ENCODE measurements at places on chromosomes 4 and X. TPM values are rescaled to one million over a fixed set of nuclear protein-coding genes. Genes with fewer than 3 reads are reported as not detected.

KCND1 gene
- 1.4 TPM for total RNA-seq

SLC6A8 gene
- total RNA-seq, result 13.6 TPM

FAT1 gene
- 204 TPM for total RNA-seq

EGF gene
- total RNA-seq, result 0.35 TPM

GEMIN8 gene
- total RNA-seq, result 11.1 TPM

ZNF732 gene
- not detected for total RNA-seq

AKAP14 gene
- total RNA-seq, result not detected

PRRG3 gene
- not detected for total RNA-seq

SH3BP2 gene
- total RNA-seq, result 5.0 TPM

SLC7A11 gene
- total RNA-seq, result 27.5 TPM

Measured in A549 treated with CORT108297 at 1 μM for 4 hours (cell line).